ENCODE measurements at places on chromosomes 16 and 17.

GRCh38 chr16:89397331-89397861 lies 93.0 kb downstream of the ANKRD11 start:
- DNase-seq, result no peak

- DNase-seq, result no peak
These were observed 1.0 kb upstream of the ANTKMT start for GRCh38 chr16:719815-720446.

GRCh38 chr17:78316115-78316866 lies 43.6 kb downstream of the SOCS3 start:
- DNase-seq, result no peak

GRCh38 chr17:82876602-82877379 lies 37.0 kb upstream of the ZNF750 start:
- no peak for DNase-seq

GRCh38 chr17:42584880-42585279 lies 7.4 kb upstream of the PSMC3IP start:
- no peak for DNase-seq

DNA sequence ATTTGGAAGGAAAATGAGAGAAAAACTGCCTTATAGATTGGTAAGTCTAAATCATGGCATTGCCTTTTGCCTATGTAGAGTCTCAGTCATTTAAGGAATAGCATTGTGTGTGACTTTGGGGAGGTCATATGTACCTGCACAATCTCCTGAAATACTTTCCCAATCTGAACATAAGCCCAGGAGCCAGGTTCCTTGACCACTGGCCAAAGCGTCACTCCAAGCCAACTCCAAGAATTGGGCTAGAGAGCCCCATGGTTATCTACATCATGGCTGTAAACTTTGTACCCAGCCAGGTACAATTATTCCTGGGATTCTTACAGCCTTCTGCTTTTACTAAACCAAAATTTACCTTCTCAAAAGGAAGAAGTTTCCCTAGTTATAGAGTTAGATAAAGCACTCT lies 40.8 kb upstream of the MED13 start:
- no peak for DNase-seq

DNA sequence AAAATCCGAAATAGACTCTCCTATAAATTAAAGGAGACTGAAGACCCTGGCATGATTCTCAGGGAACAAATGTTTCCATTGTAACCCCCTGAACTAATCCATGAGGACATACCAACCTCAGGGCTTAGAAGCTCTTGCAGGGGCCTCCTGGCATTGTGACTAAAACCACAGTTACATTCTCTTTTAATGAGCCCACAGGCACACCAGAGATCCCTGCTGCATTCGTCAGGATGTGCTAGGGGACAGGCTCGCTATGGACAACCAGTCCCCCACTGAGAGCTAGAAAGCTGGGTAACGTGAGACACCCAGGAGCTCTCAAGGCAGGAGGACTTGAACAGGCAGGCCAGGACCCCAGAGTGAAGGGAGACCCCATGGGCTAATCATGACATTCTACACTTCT lies 140.6 kb upstream of the TNRC6C start:
- DNase-seq, result no peak

GRCh38 chr16:17013038-17013437 lies 457.7 kb downstream of the XYLT1 start:
- DNase-seq, result no peak
